Nephron progenitor cell (in vitro differentiated cells): ENCODE measurements at places on chromosomes 4 and X.

DNA sequence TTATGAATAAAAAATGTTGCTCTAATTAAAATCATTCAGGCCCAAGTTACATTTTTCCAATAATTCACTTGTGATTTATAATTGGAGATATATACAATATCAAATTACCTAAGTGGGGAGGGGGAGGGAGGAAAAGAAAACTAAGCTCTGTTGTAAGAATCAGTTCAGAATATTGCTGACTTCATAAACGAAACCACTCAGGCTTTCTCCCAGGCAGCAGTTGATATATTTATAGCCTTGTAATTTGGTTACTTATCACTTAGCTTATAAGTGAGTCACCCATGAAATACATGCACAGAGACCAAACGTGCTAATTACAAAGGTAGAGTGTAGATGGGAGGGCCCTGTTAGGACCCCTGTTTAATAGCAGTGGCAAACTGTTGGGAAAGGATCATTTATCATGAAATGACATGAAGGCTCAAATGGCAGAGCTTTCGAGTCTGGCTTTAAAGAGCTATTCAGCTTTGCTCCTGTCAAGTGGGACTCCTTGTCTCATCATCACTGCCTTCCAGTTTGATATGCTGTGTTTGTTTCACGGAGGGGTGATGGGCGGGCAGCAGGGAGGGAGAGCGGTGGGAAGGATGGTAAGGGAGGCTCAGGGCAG lies 105.6 kb upstream of the PGRMC2 start:
- DNase-seq = no peak
- no peaks in the 10 kb centered on the region for H3K27me3 ChIP-seq
- peak overlapping the region; percentile 51 for H3K4me3 ChIP-seq
- H3K36me3 ChIP-seq = peaks cover 2% of the 10 kb centered on the region

DNA sequence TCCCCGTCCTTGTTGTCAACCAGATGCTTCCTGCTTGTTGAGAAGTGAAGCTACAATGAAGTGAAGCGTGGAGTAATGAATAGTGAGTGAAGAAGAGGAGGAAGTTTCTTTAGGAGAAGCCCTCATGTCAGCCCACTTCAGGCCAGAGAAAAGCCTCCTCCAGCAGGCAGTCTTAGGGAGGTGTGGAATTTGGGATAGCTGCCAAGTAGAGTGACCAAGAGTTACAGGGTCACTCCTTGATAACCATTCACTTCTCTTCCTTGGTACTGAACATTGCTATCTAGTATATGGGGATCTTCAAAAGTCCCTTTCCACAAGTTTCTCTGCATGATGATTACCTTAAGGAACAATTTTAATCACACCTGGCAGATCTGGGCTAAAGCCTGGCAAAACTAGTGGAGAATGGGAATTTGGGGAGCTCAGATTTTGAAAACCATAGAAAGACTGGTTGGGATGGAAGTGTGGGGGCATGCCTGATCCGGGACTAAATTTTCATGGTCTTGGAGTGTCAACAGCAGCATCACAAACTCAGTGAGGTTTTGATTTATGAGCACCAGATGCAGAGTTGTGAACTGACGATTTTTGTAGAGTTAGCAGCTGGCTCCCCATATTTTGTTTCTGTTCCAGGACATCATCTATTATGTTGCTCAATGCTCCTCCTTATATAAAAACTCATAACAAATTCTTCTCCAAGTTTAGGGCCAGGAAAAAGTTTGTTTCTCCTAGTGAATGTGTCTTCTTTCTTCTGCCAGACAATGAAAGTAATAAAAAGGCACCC lies 53.1 kb downstream of the IGSF1 start:
- peaks cover 26% of the 10 kb centered on the region for H3K4me1 ChIP-seq
- DNase-seq = no peak
- H3K27me3 ChIP-seq = peaks cover 10% of the 10 kb centered on the region
- no peak overlapping the region for H3K4me3 ChIP-seq

DNA sequence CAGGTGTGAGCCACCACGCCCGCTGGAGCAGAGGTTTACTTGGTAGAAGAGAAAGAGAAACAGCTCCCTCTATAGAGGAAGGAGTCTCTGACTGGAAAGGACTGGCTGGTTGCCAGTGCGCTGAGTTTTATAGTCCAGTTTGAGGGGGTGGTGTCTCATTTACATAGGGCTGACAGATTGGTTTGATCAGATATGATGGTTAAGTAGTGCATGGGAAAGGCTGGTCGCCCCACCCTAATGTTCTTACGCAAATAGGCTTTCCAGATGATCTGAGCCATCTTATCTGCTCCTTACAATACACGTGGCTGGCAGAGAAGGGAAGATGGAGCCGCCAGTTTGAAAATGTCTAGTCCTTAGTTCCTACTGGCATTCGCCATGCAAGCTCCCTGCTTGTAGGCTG lies 439.5 kb downstream of the NAF1 start:
- no peak for DNase-seq
- no peaks in the 10 kb centered on the region for H3K4me1 ChIP-seq
- H3K27me3 ChIP-seq = no peaks in the 10 kb centered on the region
- no peak overlapping the region for H3K27ac ChIP-seq

- DNase-seq = no peak
- peaks cover 13% of the 10 kb centered on the region for H3K27me3 ChIP-seq
- no peak overlapping the region for H3K27ac ChIP-seq
- H3K4me3 ChIP-seq = no peak overlapping the region
Measured at GRCh38 chr4:26197018-26197779, 123.6 kb upstream of the RBPJ start.

- H3K4me1 ChIP-seq = peaks cover 36% of the 10 kb centered on the region
- no peak for DNase-seq
- no peak overlapping the region for H3K27ac ChIP-seq
- peaks cover 3% of the 10 kb centered on the region for H3K27me3 ChIP-seq
- H3K36me3 ChIP-seq = no peaks in the 10 kb centered on the region
- no peak overlapping the region for H3K4me3 ChIP-seq
Measured at GRCh38 chr4:120316416-120316815, 249.8 kb upstream of the MAD2L1 start.

DNA sequence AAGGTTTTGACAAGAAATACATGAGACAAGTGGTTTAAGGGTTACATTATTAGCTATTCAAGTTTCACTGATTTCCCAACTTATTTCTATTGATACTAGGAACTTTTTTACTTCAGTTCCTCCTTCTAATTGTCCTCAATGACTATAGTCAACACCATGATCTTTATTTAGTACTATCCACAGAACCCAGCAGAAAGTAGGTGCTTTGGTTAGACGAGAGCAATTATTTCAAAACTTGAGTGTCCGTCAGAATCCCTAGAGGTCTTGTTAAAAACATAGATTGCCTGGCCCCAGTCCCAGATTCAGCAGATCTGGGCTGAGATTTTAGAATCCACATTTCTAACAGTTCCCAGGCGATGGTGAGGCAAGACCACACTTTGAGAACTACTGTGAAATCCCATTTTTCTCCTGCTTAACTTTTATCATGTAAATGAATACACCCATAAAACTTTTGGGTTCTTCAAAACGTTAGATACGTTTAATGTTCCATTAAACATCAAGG lies 17.9 kb downstream of the EXOC1 start:
- H3K4me3 ChIP-seq = no peak overlapping the region
- peaks cover 9% of the 10 kb centered on the region for H3K4me1 ChIP-seq
- no peak overlapping the region for H3K27ac ChIP-seq
- H3K36me3 ChIP-seq = peaks cover 43% of the 10 kb centered on the region

- peaks cover 11% of the 10 kb centered on the region for H3K27me3 ChIP-seq
- peak overlapping the region; percentile 97 for H3K27ac ChIP-seq
- no peak for DNase-seq
- peak overlapping the region; percentile 96 for H3K4me3 ChIP-seq
- peaks cover 16% of the 10 kb centered on the region for H3K36me3 ChIP-seq
Measured at GRCh38 chrX:15855568-15856221, 1.1 kb upstream of the AP1S2 start.

- peaks cover 3% of the 10 kb centered on the region for H3K27me3 ChIP-seq
- no peak for DNase-seq
- H3K4me3 ChIP-seq = no peak overlapping the region
- H3K27ac ChIP-seq = no peak overlapping the region
- H3K4me1 ChIP-seq = peaks cover 20% of the 10 kb centered on the region
- no peaks in the 10 kb centered on the region for H3K36me3 ChIP-seq
Measured at GRCh38 chr4:164937576-164938270, 39.7 kb downstream of the TRIM61 start.

DNA sequence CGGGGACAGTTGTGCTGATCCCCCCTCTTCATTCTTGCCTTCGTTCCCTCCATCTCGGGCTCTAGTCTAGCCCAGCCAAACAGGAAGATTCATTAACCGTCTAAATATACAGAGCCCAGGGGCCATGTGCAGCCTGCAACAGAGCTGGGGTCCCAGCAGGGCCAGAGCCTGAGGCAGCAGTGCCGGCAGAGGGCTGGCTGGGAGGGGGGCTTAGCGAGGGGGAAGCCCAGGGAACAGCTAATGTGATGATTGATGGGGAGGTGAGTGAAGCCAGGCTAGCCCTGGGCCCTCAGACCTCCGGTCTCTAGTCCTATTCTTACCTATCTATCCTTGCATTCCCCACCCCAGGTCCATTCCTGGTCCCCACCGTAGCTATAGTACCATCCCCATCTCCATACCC lies 22.3 kb downstream of the EFNB1 start:
- DNase-seq = no peak
- H3K4me3 ChIP-seq = no peak overlapping the region
- H3K27me3 ChIP-seq = peaks cover 4% of the 10 kb centered on the region
- H3K27ac ChIP-seq = no peak overlapping the region

DNA sequence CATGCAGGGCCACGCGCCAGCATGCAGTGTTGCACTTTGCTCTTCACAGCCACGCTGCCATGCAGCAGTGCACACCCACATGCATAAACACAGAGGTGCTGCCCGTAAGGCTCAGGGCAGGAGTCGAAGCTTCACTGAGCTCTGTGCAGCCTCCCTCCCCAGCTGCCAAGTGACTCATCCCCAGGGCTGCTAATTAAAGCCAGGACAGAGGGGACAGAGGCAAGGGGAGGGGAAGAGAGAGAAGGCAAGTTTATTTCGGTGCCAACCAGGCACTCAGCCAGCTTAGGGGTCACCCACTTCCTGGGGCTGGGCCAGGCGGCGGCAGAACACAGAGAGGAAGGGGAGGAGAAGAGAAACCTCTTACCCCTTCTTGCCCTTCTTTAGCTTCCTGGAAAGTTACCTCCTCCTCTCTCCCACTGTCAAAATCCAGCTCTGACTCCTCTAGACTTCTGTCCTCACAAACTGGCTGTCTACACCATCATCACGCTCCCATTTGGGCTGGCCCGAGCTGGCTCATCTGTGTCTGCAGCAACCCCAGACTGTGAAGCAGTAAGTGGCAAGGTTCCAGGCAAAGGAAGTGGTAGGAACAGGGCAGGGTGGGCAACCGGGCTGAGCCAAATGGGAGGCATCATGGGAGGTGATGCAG lies 6.2 kb upstream of the IQSEC2 start:
- H3K27me3 ChIP-seq = no peaks in the 10 kb centered on the region
- no peak for DNase-seq
- peaks cover 48% of the 10 kb centered on the region for H3K4me1 ChIP-seq
- H3K36me3 ChIP-seq = no peaks in the 10 kb centered on the region
- no peak overlapping the region for H3K4me3 ChIP-seq

DNA sequence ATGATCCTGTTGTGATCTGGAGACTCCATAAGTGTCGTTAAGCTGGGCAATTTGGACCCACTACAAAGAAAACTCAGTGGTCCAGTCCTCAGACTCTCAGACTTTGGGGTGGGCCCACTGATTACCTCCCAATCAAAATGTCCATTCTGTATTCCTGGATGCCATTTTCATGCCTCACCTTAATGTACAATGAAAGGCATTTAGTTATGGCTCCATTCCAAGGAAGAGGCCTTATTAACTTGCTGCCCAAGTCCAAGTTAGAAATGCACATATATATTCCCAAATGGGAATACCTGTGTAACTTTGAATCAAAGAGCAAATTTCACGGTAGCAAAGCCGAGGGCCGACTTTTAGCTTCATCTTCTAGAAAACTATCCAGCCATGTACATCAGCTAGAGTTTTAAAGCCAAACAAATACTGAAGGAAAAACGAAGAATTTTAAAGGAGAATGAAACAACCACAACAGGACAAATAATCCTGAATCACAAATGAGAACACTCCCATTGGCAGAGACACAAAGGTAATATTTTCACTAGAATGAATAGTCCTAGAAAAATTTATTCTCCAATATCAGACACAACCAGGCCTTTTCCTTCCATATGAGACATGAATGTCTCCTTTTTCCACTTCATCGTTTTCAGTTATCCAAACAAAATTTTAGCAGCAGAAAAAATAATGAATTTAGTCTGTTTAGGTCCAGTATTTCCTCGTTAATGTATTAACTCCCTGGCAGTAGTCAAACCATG lies 63.7 kb upstream of the HHIP start:
- DNase-seq = no peak
- no peaks in the 10 kb centered on the region for H3K27me3 ChIP-seq
- no peaks in the 10 kb centered on the region for H3K36me3 ChIP-seq
- no peak overlapping the region for H3K27ac ChIP-seq

DNA sequence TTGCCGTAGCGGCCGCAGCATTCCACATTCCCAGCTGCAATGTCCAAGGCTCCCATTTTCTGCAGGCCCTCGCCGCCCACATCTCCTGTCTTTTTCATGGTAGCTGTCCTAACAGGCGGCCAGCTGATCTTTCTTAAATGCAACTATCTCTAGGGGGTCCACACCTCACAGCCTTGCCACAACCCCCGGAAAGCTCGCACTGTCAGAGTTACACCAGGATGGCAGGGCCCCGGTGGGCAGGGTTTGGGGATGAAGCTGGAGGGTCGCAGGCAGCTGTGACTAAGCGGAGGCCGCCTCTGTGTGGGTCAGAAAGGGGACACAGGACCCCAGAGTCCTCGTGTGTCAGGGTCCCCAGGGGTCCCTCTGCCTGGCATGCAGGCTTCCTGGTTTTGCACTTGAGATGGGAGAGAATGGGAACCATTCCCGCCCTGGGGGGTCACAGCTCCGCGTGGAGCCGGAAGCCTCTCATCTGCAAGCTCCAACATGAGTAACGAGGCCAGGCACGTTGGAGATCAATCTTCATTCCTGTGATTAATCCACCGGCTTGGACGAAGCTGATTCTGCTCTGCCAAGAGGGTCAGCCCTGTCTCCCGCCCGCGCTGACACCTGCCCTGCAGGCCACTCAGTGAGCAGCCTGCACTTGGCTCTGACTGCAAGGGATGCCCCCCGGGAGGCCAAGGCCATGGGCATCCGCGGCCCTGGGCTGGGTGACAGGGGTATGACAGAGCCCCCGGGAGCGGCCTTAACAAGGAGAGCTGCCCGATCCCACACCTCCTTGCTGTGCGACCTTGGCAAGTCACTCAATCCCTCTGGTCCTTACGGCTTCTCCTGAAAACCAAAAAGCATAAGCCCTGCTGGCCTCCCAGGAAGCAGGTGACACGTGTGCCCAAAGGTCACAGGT lies 97.9 kb downstream of the ADRA2C start:
- H3K27ac ChIP-seq = no peak overlapping the region
- no peaks in the 10 kb centered on the region for H3K36me3 ChIP-seq

GRCh38 chr4:86657910-86658309 lies 63.8 kb downstream of the PTPN13 start:
- no peak overlapping the region for H3K4me3 ChIP-seq
- DNase-seq = no peak
- no peaks in the 10 kb centered on the region for H3K27me3 ChIP-seq
- peaks cover 60% of the 10 kb centered on the region for H3K36me3 ChIP-seq

- H3K27ac ChIP-seq = no peak overlapping the region
- no peaks in the 10 kb centered on the region for H3K36me3 ChIP-seq
- no peaks in the 10 kb centered on the region for H3K27me3 ChIP-seq
- DNase-seq = no peak
Measured at GRCh38 chr4:155478336-155478835, 101.6 kb upstream of the MAP9 start.

GRCh38 chr4:183770906-183771305 lies 111.8 kb downstream of the TRAPPC11 start:
- peaks cover 20% of the 10 kb centered on the region for H3K27me3 ChIP-seq
- H3K36me3 ChIP-seq = no peaks in the 10 kb centered on the region
- no peak overlapping the region for H3K4me3 ChIP-seq
- H3K4me1 ChIP-seq = peaks cover 11% of the 10 kb centered on the region
- DNase-seq = no peak
- H3K27ac ChIP-seq = no peak overlapping the region
